HT1080 (cell line): ENCODE measurements at places on chromosomes 11 and 22.

GRCh38 chr22:27868732-27869282 is 50.2 kb downstream of the PITPNB start:
- DNase-seq, result no peak

GRCh38 chr11:9774591-9775397 is 110.9 kb downstream of the SWAP70 start:
- peak; percentile 75 for DNase-seq

DNA sequence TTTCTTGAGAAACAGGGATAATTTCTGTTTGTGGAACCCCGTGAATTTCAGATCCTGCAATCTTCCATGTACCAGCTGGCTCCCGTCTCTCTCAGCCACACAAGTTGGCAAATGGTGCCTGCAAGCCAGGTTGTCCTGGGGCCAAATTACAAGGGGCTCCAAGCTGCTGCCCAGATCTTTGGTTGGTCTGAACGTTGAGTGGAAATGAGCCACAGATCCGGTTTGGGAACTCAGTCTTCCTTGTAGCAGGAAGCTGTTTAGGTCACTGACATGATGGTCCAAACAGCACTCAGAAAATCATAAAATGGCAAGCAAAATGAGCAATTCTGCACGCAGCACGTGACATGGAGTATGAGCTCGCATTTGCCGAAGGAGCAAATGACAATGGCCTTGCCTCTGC is 1496.4 kb downstream of the TBC1D22A start:
- no peak for DNase-seq

DNA sequence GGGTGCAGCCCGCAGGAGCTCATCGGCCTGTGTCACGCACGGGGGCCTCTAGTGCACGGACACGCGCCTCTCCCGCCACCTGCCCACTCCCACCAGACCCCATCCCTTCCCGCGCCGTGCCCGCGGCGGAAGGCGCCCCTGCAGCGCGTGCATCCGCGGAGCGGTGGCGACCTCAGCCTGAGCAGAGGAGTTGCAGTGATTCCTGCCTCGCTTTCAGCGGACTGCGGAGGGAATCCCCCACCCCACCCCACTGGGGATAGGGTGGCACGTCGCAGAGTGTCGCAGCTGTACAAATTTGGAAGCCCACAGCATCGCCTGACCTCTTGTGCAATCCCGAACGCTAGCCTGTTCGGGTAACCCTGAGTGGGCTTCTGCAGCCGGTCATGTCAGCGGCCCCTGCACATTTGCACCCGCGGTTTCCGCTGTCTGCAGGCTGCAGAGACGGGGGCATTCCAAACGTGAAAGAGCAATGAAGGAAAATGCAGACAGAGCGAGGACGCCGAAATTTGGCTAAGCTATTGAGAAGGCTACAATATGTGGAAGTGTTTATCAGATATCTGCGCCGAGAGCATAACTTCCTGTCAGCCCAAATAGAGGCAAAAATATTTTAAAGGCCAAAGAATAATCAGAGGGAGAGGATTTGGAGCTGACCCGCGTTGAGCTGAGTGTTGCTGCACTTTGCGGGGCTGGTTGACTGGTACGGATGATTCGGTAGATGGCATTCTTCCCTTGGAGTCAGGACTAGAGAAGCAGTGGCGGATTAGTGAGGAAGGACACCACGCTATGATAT is 617 bp upstream of the ARHGAP20 start:
- DNase-seq, result no peak

- no peak for DNase-seq
These were observed 314.0 kb downstream of the LRRC4C start for GRCh38 chr11:41145420-41145819.

DNA sequence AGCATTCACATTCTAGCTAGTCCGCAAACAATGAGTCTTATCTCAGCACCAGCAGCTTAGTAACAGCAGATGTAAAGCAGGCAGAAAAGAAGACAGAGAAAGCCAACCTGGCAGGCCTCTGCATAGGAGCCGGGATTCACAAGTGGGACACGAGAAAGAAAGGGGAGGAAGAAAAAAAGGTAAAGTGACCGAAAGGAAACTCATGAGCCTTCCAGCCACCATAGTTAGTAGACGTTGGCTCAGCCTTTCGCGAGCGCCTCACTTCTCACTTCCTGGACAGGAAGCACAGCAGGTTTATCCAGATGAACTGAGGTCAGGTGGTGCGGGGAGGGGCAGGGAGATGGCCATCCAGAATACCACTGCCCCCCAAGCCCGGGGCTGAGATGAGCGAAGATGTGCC is 19.7 kb upstream of the KAT5 start:
- no peak for DNase-seq

- no peak for DNase-seq
These were observed 61.0 kb upstream of the THY1 start for GRCh38 chr11:119483881-119484371.

GRCh38 chr22:46824344-46824909 is 62.0 kb downstream of the TBC1D22A start:
- no peak for DNase-seq

- DNase-seq, result no peak
These were observed 18.4 kb upstream of the RAPSN start for GRCh38 chr11:47467357-47467756.

- DNase-seq, result no peak
These were observed 5.1 kb downstream of the FZD4 start for GRCh38 chr11:86949995-86950660.

DNA sequence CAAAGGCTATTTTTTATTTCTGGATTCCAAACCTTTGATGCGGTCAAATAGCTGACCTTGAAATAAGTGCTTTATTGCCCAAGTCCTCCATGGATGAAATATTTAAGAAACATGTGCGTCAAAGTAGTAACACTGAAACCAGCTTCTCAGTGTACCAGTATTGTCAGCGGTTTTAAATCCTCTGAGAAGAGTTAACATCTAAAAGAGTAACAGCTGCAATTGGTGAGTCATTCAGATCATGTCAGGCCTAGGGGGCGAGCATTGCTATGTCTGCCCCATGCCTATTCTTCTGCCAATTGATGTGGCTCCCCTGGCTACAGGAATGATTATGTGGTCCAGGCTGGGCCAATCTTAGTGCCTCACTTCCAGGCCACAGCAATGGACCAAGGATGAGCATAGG is 263.3 kb upstream of the SORL1-AS1 start:
- DNase-seq, result peak; percentile 28
